ENCODE measurements at places on chromosomes 16 and 17. TPM values are rescaled to one million over a fixed set of nuclear protein-coding genes. Genes with fewer than 3 reads are reported as not detected.

The FOXO3B gene
- total RNA-seq: 7.5 TPM

GRCh38 chr17:60729854-60730253, 52.2 kb downstream of the BCAS3 start:
- H3K4me1 ChIP-seq: peaks cover 8% of the 10 kb centered on the region
- H3K27ac ChIP-seq: no peak overlapping the region
- H3K27me3 ChIP-seq: no peaks in the 10 kb centered on the region
- H3K4me3 ChIP-seq: no peak overlapping the region
- no peaks in the 10 kb centered on the region for H3K36me3 ChIP-seq

DNA sequence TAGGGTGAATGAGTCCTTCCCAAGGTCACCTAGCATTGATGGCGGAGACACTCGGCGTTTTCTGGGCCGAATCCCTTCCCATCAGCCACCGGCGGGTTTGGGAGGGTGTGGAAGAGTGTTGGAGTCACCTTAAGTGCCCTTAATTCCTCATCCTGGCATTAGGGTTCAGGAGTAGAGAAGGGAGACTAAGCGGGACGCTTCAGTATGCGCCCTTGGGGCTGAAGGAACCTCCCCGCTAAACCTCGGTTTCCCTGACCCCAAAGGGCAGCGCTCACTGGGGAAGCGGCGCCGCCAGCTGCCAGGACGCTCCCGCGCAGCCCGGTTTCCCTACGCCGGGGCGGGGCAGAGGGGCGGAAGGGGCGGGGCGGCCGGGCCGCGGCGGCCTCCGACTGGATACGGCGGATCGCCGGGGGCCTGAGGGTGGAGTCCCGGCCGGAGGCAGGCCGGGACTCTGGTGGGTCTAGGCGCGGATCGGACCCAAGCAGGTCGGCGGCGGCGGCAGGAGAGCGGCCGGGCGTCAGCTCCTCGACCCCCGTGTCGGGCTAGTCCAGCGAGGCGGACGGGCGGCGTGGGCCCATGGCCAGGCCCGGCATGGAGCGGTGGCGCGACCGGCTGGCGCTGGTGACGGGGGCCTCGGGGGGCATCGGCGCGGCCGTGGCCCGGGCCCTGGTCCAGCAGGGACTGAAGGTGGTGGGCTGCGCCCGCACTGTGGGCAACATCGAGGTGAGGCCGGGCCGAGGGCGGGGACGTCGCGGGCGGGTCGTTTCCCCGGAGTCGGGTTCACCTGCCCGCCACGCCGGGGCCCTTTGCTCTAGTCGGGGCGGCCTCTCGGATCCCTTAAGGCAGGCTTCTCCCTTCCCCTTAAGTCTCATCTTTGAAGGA, at the start of gene DHRS11:
TSS of gene DHRS11 (plus strand) at position 446 of the 882 bp plus-strand sequence. CDS start at position 577, 131 bp downstream.
- H3K4me1 ChIP-seq: peaks cover 30% of the 10 kb centered on the region
- H3K4me3 ChIP-seq: peak within 1 kb of the TSS; percentile 72
- no peaks in the 10 kb centered on the region for H3K27me3 ChIP-seq
- peak within 1 kb of the TSS; percentile 60 for H3K27ac ChIP-seq
- H3K36me3 ChIP-seq: peaks cover 21% of the 10 kb centered on the region

GRCh38 chr16:56081371-56081770, 109.9 kb upstream of the GNAO1 start:
- H3K36me3 ChIP-seq: no peaks in the 10 kb centered on the region
- H3K4me3 ChIP-seq: no peak overlapping the region
- peaks cover 7% of the 10 kb centered on the region for H3K27me3 ChIP-seq
- H3K27ac ChIP-seq: no peak overlapping the region

GRCh38 chr17:44417553-44417952, 28.1 kb upstream of the ITGA2B start:
- H3K27me3 ChIP-seq: no peaks in the 10 kb centered on the region
- H3K4me1 ChIP-seq: peaks cover 9% of the 10 kb centered on the region
- H3K4me3 ChIP-seq: no peak overlapping the region
- H3K36me3 ChIP-seq: peaks cover 15% of the 10 kb centered on the region
- peak; percentile 7 for DNase-seq
- H3K27ac ChIP-seq: peak overlapping the region; percentile 74

The MYOCD gene
- not detected for total RNA-seq

The SULT1A4 gene
- 2.3 TPM for total RNA-seq

The MPP3 gene
- total RNA-seq: 0.27 TPM

DNA sequence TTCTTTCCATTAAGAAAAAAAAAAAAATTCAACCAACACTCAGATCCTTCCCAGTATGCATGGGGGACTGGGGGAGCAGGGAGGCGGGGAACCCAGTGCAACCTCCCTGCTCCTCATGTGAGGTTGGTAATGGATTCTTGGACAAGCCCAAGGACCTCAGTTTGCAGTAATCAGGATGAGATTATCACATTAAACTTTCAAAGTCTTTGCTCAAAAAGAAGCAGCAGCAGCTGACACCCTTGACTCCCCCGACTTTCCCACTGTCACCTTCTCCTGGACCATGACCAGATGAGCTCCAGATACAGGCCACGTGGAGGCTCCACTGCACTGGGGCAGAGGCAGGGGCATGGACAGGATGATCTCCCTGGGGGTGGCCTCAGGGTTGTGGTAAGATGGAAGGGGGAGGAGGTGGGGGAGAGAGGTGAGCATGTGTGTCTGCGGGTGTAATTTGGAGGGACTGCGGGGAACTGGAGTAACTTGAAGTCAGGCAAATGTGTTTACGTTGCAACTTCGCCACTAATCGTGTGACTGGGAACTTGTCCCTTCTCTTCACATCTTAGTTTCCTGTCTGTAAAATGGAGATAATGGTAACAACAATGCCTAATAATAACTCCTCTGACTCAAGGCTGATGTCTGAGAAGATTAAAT, 19.8 kb downstream of the ZNF385C start:
- H3K27me3 ChIP-seq: peaks cover 4% of the 10 kb centered on the region
- no peak overlapping the region for H3K4me3 ChIP-seq
- DNase-seq: no peak
- H3K4me1 ChIP-seq: no peaks in the 10 kb centered on the region
- no peaks in the 10 kb centered on the region for H3K36me3 ChIP-seq
- no peak overlapping the region for H3K27ac ChIP-seq

DNA sequence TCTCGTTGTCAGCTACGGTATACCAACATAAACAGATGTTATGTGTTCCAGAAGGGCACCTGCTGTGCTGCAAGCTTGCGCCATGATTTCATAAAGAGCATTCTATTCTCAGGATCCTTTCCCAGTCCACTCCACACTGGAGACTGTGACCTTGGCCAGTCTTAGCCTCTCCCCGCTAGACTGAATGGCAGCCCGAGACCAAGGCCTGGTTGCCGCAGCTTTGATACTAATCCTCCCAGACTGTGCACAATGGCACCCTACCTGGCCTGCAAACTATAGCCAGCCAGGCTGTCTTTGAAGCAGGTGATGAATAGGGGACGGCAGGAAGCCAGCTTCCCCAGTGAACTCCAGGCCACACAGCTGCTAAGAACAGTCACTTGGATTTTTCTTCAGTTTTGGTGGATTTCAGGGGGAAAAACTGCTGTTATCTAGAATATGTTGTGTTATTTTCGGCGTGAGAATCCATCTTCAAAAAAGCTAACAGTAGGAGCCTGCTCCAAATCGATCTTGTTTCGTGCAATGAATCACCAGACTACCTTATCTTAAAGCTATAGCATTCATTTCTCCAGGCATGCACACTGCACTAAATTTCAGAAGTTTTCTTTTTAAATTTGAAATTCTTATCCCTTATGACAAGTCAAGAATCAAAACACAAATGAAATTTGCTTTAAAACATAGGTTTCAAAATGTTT, 289.0 kb downstream of the CEP112 start:
- H3K27ac ChIP-seq: no peak overlapping the region
- H3K27me3 ChIP-seq: no peaks in the 10 kb centered on the region
- no peaks in the 10 kb centered on the region for H3K4me1 ChIP-seq
- H3K4me3 ChIP-seq: no peak overlapping the region
- DNase-seq: no peak

GRCh38 chr17:42659079-42659931, at the start of gene TUBG2:
TSS of gene TUBG2 (plus strand) at chr17:42659284. CDS start at chr17:42659504, 220 bp downstream.
- no peaks in the 10 kb centered on the region for H3K36me3 ChIP-seq
- peaks cover 19% of the 10 kb centered on the region for H3K4me1 ChIP-seq
- DNase-seq: peak; percentile 80

DNA sequence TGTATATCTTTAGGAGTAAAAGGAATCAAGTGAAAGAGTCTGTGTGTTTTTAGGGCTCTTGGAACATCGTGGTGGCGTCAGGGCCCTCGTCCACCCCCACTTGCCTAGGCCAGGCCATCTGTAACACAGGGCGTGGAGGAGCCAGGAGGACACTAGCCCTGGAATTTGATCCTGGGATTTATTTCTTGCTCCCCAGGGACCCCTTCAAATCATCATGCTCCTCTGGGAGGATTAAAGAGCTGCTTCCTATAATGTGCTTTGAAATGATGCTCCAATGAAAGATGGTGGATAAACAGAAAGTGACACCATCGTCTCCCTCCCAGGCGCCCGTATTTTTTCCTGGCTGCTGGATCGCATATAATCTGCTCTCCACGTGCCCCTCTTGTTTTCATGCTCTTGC, 113.3 kb downstream of the AATF start:
- no peak overlapping the region for H3K27ac ChIP-seq
- DNase-seq: no peak
- H3K36me3 ChIP-seq: peaks cover 3% of the 10 kb centered on the region
- no peak overlapping the region for H3K4me3 ChIP-seq

DNA sequence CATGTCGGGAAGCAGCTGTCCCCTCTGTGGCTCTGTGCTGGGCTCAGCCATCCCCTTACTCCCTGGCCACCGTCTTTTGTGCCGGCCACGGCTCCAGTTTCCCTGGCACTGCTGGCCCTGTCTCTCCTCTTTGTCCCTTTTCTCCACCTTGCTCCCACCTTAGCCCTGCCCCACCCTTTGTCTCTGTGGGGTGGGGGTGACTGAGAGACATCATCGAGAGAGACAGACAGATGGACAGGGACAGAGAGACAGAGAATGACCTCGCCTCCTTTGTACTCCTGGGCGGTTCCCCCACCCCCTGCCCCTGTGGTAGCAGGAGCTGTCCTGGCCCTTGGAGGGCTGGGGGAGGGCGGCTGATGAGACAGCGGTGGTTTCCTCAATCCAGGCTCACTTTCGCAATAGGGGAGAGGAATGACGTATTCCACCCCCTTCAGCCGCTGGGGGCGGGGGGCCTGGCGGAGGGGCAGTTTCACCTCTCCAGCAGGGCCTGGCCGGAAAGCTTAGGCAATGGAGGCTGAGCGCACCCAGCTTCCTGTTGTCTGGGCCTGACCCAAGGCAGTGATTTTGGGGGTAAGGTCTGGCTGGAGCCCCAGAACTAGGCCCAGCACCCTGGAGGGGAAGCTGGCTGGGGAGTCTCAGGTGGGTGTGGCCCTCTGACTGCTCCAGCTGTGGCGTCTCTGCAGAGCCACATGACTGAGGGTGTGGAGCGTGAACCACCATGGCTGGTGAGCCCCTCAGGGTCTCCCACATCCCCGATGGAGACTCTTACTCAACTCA, 7.3 kb downstream of the FMNL1 start:
- peaks cover 70% of the 10 kb centered on the region for H3K4me1 ChIP-seq
- DNase-seq: peak; percentile 96
- peak overlapping the region; percentile 99 for H3K27ac ChIP-seq
- H3K36me3 ChIP-seq: peaks cover 64% of the 10 kb centered on the region

DNA sequence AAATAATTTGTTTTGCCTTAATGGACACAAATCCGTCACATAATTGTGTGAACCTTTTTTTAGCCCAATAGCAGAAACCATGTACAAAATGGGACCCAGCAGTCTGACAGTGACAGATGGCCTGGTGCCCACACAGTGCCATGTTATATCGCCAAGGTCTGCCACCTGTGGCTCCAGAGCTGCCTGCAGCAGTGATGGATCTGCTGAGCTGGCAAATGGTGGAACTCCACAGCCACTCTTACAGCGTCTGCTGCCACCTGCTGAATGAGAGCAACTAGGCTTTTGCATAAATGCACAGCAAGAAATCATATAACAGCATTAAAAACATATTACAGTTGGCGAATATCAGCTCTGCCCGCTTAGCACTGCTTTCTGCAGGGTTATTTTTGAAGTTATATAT, 59.4 kb downstream of the NUP93 start:
- no peaks in the 10 kb centered on the region for H3K36me3 ChIP-seq
- H3K27me3 ChIP-seq: no peaks in the 10 kb centered on the region

Data from activated CD8-positive, alpha-beta T cell treated with anti-CD3 and anti-CD28 coated beads for 36 hours (primary cell).